ENCODE measurements at places on chromosomes 3 and 15.

DNA sequence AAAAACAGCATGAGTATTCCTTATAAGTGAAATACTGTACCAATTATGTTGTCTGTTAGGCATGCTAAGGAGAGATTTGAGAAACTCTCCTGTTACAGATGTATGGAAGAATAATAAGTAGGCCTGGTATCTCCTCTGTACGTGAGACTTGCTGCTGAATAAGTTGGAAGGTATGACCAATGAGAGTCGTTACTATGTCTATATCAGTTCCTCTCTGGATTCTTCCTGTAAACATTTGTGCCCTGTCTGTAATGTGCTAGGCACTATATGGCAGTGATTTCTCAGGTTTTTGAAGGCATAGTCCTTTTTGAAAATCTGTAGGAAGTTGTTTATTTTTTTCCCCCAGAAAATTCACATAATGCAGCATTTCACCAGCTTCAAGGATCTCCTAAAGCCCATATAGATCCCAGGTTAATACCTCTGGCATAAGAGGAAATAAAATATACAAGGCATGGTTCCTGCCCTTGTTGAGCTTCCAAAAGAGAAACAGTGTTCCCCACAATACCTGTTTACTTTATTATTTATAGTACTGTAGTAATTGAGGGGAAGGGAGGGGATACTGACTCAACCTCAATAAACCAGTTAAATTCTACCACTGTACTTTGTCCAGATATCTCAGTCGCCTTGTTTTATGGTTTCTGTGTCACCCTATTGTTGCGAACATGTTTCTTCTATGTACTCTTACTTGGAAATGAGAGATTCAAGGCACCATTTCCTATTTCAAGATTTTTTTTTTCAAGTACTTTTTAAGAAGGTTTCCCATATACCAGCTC is 28.6 kb downstream of the MAP2K5 start:
- no peak for DNase-seq

DNA sequence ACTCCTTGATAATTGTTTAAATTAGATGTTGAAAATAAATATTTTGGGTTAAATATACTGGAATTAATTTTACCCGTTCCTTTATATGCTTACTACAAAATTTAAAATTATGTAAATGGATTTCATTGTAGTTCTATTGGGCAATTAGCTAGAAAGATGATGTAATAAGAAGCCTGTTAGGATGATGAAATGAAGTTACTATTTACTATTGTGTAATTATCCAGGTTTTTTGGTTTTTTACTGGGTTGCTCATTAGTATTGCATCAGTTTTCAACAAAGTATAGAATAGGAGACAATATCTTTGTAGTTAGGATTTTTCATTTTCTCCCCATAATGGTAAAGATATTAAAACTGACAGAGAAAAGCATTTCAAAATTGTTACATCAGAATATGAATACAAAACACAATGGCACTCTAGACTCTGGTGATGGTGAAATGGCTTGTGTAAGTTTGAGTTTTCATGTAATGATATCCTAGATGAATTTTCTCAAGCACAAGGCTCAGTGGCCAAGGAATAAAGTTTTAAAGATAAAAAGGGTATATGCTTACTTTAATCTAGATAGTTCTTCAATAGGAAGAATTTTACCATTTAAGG is 222.0 kb downstream of the P3H2 start:
- no peak for DNase-seq

GRCh38 chr15:70963199-70963598 is 70.6 kb downstream of the LRRC49 start:
- no peak for DNase-seq

DNA sequence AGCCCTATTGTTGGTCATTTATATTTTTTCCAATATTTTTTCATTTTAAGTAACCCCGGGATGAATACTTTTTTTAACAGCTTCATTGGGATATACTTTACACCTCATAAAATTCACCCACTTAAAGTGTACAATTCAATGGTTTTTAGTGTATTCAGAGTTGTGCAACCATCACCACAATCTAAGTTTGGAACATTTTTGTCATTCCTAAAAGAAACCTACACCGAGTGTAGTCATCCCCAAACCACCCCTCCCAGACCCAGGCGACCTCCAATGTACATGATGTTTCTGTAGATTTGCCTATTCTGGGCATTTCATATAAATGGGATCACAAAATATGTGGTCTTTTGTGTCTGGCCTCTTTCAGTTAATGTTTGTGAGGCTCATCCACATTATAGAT is 118.3 kb upstream of the FRMD4B start:
- no peak for DNase-seq

- no peak for DNase-seq
These were observed 34.6 kb upstream of the IGF2BP2 start for GRCh38 chr3:185859294-185859972.

GRCh38 chr3:118396491-118396890 is 638.2 kb downstream of the IGSF11 start:
- no peak for DNase-seq

DNA sequence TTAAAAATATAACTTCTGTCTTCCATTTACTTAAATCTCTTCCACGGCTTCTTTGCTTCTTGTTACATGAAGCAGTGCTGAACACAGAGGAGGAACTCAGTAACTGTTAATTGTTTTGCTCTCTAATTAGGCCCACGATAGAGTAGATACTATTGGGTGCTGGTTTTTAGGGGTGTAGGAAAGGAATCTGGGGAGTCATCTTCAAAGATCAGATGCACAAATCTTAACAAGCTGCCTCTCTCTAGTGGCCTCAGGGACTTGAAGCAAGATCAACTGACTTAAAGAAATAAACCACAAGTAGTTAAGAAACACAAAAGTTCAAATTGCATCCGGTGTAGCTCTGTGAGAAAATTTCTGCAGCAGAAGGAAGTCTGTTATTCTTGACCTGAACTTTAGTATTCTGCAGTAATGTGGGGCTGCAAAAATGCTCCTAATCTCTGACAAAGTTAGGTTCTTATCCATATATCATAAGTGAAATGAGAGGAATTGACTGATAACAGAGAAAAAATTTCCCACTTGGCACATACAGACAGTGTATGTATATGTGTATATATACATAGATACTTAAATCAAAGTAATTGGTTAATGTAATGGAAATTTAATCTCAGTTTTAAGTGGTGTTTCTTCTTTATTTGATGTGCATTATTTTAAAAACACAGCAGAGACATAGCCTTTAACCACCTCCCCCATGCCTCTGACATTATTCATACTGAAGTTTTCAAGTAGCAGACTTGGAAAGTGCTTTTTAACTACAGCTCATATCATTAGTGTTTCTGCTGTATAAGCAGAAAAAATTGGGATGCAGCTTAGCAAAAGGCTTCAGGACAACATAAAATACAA is 51.8 kb downstream of the CHST2 start:
- DNase-seq: no peak

- DNase-seq: no peak
These were observed 406.8 kb upstream of the CBLB start for GRCh38 chr3:106275592-106275991.

DNA sequence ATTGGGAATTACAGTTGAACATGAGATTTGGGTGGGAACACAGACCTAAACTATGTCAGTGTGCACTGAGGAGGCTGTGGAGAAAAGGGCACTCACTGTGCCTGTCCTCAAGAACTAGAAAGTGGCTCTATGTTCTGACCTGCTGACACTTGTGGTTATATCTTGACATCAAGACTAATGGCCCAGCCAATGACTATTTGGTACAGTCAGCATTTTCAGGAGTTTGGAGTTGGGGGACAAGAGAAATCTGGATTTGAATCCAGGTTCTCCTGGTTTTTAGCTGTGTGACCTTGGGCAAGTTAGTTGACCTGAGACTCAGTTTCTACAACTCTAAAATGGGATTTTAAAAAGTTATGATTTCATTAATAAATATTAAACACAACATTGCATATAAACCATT is 647.0 kb upstream of the CFAP20DC start:
- DNase-seq: no peak

- DNase-seq: no peak
These were observed 47.0 kb downstream of the LRIG1 start for GRCh38 chr3:66453651-66454463.

GRCh38 chr3:128260275-128260674 is 107.0 kb downstream of the EEFSEC start:
- no peak for DNase-seq

DNA sequence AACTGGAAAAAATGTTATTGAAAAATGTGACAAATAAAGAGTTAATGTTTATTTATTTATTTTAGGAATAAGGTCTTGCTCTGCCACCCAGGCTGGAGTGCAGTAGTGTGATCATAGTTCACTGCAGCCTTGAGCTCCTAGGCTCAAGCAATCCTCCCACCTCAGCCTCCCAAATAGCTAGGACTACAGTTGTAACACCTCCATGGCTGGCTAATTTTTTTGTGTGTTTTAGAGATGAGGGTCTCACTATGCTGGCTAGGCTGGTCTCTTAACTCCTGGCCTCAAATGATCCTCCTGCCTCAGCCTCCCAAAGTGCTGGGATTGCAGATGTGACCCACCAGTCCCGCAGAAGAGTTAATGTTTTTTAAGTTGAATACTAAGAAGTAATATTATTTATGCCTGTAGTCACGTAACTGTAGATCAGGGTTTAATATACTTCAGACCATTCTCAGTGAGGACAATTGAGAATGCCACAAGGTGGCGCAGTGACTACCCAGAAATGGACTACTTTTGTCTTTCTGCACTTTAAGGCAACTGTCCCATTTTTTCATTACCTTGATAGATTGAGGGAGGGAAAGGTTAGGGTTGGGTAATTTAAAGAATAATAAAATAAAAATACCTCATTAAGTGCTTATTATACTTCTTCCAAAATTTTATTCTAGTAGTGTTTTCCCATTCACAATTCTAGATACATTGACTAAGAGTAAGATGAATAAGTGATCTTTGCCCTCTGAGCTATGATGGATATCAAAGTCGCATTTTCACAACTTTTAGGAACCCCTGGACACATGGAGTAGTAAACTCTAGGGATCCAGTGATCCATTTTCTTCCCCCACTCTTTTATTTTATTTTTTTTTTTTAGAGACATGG is 6.0 kb downstream of the MUC13 start:
- peak; percentile 47 for DNase-seq

DNA sequence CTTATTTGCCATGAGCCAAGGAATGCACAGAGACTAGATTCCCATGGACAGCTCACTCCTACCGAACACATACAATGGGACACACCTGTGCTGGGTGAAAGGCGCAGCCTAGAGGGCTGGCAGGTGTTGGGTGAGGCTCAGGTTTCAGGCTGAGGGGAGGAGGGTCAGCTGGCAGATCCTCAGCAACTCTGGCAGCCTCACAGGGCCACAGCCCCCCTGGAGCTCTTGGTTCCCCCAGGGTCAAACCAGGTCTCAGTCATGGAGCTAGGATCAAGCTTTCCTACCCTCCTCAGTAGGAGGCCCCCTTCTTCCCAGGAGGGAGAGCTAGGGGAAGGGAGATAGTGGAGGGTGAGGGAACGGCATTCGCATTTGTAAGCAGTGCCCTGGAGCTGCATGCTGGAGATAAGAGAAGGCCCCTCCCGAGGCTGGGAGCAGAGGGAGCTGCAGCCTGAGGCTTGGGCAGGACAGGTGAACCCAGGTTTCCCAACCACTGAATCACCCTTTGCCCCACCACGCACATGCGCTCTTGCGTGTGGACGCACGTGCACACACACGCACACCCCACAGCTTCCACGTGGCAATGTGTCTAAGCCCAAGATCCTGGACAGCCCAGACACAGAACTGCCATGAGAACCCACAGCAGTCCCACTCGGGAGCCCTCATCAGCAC is 26.3 kb upstream of the TFRC start:
- DNase-seq: no peak

DNA sequence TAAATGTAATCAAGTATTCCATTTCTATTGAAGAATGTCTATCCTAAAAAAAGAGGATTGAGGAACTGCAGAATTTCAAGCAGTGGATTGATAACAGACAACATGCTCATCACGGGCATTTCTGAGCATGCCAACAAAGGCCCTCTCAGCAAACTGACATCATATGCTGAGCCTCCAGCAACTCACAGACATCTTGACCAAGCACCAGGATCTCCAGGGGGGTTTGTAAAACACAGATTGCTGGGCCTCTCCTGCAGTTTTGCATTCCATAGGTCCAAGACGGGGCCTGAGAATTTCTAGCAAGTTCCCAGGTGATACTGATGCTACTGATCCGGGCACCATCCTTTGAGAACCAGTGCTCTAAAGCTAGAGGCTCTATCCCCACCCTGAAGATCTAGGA is 85.0 kb downstream of the FOXP1 start:
- no peak for DNase-seq

DNA sequence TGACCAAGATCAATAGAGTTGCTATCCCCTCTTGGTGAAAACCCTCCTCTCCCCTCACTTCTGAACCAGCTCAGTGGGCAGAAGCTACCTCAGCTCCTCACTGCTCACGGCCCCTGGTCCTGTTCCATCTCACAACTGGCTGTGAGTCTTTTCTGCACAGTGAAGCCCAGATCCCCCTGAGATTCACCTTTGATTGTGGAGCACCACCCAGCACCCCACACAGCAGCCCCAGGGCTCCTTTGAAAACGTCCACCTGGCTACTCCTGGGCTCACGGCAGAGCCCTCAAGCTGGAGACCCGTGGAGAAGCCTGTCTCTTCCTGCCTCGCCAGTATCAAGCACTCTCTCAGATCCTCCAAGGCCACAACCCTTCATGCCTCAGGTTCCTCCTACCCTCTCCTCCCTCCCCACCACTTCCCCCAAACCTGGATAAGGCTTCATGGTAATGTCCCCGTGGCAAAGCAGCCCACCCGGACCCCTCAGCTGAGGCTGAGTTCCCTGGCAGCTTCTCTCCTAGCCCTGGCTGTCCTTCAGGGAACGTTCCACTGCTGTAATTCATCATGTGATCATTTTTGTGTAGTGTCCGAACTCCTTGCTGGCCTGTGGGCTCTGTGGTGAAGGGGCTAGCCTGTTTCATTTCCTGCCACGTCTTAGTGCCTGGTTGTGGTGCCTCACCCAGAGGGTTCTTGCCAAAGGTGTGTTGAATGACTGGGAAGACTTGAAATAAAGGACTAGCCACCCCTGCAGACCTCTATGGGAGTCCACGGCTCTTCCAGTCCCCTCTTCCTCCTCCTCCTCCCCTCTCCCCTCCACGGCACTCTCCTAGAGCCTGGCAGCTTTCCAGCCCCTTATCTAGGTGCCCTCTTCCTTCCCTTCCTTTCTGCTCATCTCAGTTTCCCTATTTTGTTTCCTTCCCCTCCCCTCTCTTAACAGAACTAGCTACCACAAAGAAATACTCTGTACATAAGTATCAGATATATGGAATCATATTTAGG is 44.5 kb downstream of the KY start:
- no peak for DNase-seq

GRCh38 chr3:21722768-21723167 is 28.2 kb downstream of the ZNF385D start:
- DNase-seq: no peak

- DNase-seq: no peak
These were observed 496.6 kb downstream of the FHIT start for GRCh38 chr3:60754617-60755016.

- no peak for DNase-seq
These were observed 66.2 kb upstream of the THSD4 start for GRCh38 chr15:71048913-71049675.

DNA sequence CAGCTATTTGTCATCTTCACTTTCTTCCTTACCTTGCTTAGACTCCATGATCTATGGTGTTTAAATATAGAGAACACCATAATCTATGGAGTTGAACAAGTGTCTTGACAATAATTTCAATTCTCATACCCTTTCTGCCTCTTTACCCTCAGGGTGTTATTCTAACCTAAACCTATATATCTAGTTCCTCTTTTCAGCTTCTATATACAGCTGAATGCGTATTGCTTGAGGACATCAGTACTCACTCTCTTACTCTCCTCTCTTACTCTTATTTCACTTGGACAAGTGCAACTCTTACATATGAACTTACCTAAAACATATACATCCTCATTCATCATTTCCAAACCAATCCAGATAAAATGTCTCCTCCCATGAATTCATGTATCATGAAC is 187.1 kb downstream of the RAP2B start:
- no peak for DNase-seq
